ENCODE measurements at places on chromosomes 12 and 14. TPM values are rescaled to one million over a fixed set of nuclear protein-coding genes. Genes with fewer than 3 reads are reported as not detected.

BCL2L2 gene
- 35.9 TPM for polyA plus RNA-seq

ITPK1 gene
- polyA plus RNA-seq: 22.3 TPM

FAR2 gene
- 11.8 TPM for polyA plus RNA-seq

HPD gene
- polyA plus RNA-seq: not detected

CIDEB gene
- 16.6 TPM for polyA plus RNA-seq

RBM19 gene
- 31.8 TPM for polyA plus RNA-seq

PMCH gene
- polyA plus RNA-seq: 0.23 TPM

DNA sequence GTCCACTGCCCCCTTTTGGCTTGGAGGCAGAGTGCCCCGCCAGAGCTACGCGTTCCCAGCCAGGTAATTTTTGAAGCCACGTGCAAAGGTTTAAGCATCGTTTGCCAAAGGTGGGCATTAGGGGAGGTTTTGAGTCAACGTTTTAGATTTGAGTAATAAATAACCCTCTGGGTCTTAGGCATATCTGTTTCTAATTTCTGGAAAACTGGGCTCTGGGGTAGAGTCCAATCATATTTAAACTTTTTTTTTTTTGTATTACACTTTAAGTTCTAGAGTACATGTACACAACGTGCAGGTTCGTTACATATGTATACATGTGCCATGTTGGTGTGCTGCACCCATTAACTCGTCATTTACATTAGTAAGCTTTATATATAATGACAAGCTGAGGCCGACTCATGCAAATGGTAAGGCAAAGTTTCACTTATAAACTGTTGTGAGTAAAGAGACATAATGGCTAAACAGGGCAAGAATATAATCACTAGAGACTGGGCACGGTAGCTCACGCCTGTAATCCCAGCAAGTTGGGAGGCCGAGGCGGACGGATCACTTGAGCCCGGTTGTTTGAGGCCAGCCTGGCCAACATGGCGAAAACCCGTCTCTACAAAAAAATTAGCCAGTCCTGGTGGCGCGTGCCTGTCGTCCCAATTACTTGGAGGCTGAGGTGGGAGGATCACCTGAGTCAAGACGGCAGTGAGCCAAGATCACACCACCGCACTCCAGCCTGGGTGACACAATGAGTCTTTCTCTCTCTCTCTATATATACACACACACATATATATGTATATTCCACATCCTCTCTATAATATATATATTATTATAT, 491 bp upstream of the NR2C1 start:
- DNase-seq: no peak

GRCh38 chr12:20248646-20249045, 119.7 kb upstream of the PDE3A start:
- no peak for DNase-seq

DNA sequence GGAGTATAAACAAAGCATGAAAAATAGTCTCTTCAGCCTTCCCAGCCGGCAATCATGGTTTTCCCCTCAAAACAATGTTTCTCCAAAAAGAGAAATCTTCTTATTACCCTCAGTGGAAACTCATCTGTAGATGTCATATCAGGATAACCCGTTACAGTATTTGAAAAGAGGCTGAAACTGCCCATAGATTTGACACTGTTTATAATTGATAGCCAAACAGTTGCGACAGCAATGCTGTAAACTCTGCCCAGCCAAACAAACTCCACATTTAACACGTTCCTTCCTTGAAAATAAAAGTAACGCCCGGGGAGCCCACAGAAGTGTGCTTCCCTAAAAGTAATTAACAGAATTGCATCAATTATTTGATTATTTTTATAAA, 201.3 kb upstream of the FOXN3 start:
- DNase-seq: peak; percentile 52

- DNase-seq: no peak
These were observed 91.8 kb downstream of the ST8SIA1 start for GRCh38 chr12:22242726-22243125.

DNA sequence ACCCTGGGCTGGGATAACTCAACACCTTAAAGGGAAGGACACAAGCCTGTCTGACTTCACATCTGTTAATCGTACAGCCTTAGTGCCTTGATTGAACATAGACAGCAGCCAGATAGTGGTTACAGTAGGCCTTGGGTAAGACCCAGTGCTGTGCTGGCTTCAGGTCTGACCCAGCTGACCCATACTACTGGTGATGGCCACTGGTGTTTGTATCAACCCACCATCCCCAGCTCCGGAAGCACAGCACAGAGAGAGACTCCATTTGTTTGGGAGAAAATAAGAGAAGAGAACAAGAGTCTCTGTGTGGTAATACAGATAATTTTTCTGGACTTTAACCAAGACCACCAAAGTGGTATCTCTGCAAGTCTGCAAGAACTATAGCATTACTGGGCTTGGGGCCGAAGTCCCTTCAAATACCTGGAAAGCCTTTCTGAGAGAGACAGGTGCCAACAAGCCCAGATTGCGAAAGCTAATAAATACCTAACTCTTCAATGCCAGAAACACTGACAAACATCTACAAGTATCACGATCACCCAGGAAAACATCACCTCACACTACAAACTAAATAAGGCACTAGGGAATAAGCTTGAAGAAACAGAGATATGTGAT, 330.1 kb upstream of the GARIN2 start:
- DNase-seq: no peak

DNA sequence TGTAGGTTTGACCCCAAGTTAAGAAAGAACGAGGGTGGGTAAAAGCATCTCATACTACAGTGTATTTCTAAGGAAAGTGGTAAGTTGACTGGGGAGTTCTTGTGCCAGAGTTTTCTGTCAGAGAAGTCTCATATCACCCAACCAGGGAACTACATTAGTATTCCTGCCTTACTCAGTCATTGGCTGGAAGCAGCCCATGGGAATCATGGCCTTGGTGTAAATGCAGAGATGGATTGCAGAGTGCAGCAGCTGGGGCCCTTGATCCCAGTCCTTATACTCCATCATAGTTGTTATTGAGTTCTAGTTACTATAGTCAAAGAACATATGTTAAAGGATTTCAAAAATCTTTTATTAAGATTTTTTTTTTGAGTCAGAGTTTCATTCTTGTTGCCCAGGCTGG, 105.8 kb downstream of the MNAT1 start:
- no peak for DNase-seq

DNA sequence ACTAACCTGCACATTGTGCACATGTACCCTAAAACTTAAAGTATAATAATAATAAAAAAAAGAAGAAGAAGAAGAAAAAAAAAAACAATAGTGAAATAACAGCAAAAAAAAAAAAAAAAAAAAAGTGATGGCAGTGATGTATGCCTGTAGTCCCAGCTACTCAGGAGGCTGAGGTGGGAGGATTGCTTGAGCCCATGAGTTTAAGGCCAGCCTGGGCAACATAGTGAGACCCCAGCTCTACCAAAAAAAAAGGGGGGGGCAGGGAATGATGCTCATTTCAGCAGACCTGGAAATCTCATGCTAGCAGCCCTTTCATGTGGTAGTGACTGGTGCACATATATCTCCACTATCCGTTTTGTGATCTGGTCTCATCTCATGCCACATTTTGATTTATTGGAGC, 20.8 kb downstream of the TRAFD1 start:
- no peak for DNase-seq

- DNase-seq: peak; percentile 21
These were observed 1.2 kb downstream of the PPP1R12A start for GRCh38 chr12:79933532-79934264.

- no peak for DNase-seq
These were observed 8.3 kb upstream of the CRACR2A start for GRCh38 chr12:3761116-3761735.

DNA sequence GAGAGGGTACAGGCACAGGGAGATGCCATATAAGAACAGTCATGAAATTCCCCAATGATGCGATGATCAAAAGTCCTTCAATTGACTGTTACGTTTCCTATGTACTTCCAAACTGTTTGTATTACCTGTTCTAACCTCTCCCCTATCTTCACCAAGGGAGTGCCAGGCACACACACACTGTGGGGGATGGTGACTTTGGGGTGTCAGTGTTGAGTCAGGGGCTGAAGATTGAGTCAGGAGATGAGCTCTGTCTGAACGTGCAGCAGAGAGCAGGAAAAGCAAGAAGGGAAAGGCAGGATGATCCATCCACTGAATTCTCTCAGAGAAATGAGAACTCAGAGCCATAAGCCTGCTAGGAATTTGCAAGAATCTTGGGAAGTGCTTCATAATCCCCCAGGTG, 153.4 kb downstream of the EFCAB11 start:
- DNase-seq: no peak

- DNase-seq: no peak
These were observed 7.2 kb downstream of the A2ML1 start for GRCh38 chr12:8829621-8830020.

DNA sequence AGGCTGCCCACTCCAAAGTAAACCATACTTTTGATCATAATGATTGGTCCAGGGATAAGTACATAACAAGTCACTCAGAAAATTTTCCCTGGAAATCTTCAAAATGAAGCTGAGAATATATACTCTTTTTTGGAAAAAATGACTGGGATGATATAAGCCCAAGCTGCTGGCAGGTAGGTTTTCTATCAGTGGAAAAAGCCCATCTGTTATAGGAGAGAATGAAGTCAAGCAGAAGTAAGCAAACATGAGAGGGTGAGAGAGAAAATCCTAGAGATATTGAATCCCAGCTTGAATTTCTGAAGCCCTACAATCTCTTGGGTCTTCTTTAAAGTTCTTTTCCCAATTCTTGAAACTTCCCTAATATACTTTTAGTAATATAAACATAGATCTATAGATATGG, 37.3 kb upstream of the ZDHHC17 start:
- no peak for DNase-seq

DNA sequence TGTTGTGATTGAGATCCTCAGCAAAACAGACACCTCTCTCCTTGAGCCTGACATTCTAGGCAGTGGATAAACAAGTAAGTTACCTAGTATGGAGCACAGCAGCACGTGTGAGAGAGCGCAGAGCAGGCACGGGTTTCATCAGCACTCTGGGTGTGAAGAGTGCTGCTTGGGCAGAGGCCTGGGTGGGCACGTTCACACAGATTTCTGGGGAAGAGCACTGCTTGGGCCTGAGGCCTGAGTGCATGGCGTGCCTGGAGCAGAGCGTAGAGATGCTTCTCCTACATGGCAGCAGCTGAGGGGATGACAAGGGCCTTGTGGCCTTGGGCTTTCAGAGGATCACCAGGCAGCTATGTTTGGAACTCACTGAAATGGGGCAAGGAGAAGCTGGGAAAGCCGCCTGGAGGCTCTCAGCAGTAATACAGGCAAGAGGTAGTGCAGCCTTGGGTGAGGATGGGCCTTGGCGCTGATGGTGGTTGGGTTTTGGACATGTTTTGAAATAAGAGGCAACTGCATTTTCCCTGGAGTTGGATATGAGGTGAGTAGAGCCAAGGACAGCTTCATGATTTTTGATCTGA, 17.6 kb downstream of the CKB start:
- no peak for DNase-seq

DNA sequence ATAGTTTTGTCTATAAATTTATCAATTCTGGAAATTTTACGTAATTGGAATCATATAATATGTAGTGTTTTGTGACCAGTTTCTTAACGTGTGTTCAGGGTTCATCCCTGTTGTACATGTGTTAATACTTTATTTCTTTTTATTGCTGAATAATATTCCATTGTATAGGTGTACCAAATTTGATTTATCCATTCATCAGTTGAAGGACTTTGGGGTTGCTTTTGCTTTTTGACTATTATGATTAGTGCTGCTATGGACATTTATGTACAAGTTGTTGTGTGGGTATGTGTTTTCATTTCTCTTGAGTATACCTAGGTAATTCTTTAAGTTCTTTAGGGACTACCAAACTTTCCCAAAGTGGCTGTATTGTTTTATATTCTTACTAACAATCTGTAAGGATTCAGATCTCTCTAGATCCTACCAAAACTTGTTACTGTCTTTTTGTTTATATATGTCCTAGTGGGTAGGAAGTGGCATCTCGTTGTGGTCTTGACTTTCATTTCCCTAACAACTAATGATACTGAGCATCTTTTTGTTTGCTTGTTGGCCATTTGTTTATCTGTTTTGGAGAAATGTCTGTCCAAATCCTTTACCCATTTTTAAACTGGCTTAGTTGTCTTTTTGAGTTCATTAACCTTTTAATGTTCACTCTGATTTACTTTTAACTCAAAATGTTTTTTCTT, 14.9 kb downstream of the VRK1 start:
- DNase-seq: no peak

DNA sequence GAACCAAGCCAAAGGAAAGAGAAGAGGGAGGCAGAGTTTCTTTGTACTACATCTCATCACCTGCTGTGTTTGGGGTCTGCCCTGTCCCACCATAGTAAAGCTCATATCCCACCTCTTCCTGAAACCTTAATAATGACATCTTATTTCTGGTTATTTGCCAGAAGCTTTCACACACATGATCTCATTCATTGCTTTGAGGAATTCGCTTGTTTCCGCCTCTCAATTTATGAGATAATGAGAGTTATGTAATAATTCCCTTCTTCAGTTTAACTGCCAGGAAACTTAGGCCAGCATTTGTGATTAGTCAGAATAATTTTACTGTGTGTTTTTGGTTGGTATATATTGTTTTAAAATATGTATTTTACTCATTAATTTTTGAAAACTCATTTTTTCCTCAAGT, 205.2 kb downstream of the CACNA1C start:
- DNase-seq: no peak

GRCh38 chr12:56957229-56958052, at the start of gene RDH16:
Gene RDH16, minus strand, starts transcription at chr12:56957608. Its CDS starts 146 bp downstream, at chr12:56957462.
- DNase-seq: no peak

DNA sequence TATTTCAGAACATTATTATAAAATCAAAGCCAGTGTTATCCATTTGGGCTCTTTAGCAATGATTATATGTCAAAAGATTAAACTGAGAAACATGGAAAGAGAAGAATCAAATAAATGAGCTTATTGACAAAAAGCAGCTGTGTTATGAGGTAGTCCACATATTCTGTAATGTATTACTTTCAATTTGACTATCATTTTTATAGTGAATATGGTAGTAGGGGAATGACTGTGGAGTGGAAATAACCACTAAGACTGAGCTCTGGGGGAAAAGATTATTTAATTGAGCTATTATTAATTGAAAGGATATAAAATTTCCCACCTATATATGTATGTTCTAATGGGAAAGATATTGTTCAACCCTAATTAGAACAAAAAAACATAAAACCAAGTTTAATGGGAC, 381.3 kb downstream of the TMTC2 start:
- DNase-seq: no peak

- no peak for DNase-seq
These were observed 300.5 kb downstream of the CACNA1C start for GRCh38 chr12:2353281-2353680.

DNA sequence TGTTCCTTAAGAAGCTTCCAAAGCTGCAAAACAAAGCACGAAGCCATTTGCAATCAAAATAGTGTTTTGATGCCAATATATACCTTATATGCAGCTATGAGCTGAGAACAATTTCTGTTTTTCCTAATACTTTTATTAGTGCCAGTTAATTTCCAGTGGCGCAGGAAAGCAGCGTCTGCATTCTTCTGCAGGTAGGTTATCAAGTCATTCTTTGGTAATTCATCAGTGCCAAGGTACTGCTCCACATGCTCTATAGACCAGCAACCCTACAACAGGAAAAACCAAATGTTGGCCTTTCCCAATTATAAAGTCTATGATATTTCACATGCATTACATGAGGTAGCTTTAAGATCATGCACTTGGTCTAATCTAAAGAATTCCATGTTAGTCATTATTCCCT, 87.6 kb upstream of the STRN3 start:
- no peak for DNase-seq

- DNase-seq: no peak
These were observed 38.9 kb downstream of the ETV6 start for GRCh38 chr12:11688379-11688778.

GRCh38 chr12:12474471-12474928, 88.2 kb downstream of the DUSP16 start:
- DNase-seq: no peak

Measured in right lung (tissue), 10 donors.